ENCODE measurements at places on chromosomes 1 and 21.

- DNase-seq, result no peak
These were observed 76.3 kb downstream of the ADARB1 start for GRCh38 chr21:45150638-45151131.

GRCh38 chr1:158124034-158124433, 56.7 kb upstream of the CD1D start:
- no peak for DNase-seq

- no peak for DNase-seq
These were observed 24.9 kb downstream of the LHX9 start for GRCh38 chr1:197942042-197942441.

DNA sequence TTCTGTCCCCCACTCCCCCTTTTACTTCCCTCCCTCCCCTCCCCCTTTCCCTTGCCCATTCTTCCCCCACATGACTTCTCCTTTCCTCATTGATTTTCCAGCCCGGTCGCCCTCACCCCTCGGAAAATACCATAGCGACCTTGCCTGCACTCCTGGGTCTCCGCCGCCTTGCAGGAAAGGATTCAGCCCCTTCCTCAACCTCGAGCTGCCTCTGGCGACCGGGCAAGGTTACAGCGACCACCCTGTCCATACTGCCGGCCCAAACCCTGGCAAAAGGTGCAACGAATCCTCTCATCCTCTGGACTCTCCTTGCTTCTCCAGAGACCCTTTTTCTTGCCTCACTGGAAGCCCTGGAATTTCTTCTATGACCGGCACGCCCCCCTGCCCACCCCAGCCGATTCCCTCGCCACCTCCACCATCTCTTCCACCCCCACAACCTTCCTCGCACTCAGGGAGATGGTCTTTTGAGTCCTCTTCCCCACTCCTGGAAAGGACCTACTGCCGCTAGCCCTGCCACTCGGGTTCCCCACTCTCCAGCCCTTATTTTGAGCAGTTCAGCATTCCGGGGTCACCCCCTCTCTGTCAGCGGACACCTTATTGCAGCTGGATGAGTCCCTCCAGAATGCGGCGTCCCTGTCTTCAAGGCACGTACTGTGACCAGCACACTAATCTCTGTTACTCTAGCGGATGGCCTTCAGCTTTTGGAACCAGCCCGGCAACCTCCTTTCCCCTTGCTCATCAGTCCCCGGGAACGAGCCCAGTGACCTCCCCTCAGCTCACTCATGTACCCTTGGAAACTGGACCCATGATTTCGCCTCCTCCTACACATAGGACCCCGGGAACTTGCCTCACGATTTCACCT, 846 bp downstream of the NSUN4 start:
- DNase-seq, result no peak

DNA sequence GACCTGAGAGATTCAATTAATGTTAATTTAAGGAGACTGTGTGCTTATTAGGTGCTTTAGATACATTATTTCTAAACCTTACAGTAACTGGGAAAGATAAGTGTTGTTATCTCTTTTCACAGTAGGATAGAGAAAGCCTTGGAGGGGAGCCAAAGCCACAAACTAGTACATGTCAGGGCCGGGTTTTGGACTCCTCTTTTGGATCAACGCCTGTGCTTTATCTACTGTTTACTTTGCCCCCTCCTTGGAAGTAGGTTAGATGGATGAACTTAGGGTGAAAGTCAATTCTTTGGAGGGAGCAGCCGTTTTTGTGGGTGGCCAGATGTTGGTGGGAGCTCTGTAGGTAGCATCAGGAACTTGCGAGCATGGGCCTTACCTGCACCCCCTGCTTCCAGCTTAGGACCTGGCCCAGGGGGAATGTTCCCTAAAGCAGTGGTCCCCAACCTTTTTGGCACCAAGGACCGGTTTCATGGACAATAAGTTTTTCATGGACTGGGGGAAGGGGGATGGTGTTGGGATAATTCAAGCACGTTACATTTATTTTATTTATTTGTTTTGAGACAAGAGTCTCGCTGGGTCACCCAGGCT, 1.7 kb downstream of the HHAT start:
- no peak for DNase-seq

- no peak for DNase-seq
These were observed 16.9 kb upstream of the IFI16 start for GRCh38 chr1:158992787-158993312.

- DNase-seq, result no peak
These were observed 9.1 kb downstream of the SSBP3 start for GRCh38 chr1:54397090-54397591.

DNA sequence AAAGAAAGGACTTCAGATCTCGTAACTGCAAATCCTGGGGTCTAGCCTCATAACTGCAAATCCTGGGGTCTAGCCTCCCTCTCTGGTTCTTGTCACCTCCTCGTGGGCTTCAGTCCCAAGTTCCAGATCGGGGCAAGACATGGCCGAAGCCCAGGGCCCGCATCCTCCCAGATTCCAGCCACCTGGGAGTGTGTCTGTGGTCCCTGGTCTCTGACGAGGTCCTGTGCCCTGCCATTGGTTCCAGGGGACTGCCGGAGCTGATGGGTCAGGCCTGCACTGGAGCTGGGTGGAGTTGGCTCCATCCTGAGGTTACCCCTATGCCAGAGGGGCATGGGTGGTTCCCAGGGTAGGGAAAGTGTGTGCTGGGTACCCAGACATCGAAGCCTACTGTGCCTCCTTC, 17.7 kb upstream of the C1orf174 start:
- no peak for DNase-seq

GRCh38 chr1:199265319-199265718, 626.5 kb downstream of the PTPRC start:
- no peak for DNase-seq

DNA sequence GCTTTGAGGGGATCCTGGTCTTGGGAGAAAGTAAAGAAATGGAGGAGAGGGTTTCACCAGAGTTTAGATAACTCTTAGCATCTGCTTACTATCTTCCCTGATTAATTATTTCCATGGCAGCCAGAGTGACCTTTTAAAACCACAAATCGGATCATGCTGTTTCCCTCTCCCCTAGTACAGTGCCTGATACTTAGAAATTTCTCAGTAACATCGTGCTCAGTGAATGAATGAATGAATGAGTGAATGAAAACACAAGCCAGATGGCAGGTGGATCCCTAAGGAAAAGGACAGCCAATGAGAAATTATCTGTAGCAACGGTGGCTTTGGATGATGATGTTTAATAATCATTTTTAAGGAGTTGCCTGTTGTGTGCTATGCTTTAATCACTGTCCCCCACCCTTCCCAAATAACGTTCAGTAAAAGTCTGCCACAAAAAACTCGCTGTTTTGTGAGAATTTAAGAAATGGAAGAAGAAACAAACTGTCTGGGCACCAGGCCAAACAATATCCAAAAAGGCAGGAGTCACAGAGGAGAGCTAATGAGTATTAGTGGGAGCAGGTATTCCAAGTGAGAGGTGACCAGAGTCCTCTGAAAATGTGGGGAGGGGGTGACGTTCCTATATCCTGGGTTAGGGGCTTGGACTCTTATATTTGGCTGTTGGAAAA, 737 bp upstream of the SMAP2 start:
- DNase-seq, result no peak

- DNase-seq, result no peak
These were observed 105.8 kb downstream of the COLGALT2 start for GRCh38 chr1:183931646-183932271.

All from D721Med (cell line).